Activated CD8-positive, alpha-beta memory T cell treated with anti-CD3 and anti-CD28 coated beads, Interleukin-2, amount 10 ng/mL, durations not matched to agents 7 days and 5 days (primary cell): ENCODE measurements at places on chromosomes 11 and 22. TPM values are rescaled to one million over a fixed set of nuclear protein-coding genes. Genes with fewer than 3 reads are reported as not detected.

GRCh38 chr22:35488513-35488912, 52.1 kb upstream of the RASD2 start:
- no peak for DNase-seq

DNA sequence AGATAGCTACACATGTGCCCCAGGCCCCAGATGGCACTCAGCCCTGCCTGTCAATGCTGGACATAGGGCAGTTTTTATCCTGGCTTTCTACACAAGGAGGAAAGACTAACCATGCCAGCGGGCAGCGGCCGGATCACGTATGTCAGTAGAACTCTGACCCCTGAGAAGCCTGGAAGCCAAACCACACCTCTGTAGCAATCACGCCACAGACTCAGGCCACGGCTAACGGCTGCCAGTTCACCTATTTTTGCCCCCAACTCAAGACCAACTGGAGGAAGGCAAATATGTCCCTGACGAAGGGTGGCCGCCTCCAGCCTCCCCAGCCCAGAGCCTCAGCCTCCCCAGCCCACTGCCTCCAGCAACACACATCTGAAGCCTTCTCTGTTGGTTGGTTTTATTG, 7.2 kb upstream of the CD81 start:
- DNase-seq: no peak

DNA sequence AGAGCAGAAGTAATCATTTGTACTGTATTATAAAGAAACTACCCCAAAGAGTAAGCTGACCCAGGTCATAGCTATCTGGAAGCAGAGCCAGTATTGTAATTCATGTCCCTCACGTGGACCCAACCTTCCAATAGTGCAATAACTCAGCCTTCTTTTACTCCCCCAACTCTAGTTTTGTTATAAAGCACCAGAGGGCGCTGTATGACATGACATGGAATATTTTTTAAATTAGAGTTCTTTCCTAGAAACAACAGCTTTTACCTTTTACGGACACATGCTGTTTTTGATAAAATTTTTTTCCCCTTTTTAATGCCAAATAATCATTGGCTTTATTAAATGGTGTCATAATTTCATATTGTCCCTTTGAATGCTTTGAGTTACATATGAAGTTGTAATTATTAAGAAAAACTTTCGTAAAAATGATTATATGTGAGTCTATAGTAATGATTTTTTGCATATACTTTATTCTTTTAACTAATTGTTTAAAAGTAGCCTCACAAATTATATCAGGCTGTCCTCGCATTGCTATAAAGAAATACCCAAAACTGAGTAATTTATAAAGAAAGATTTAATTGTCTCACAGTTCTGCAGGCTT, 76.9 kb downstream of the DKK3 start:
- no peak for DNase-seq

DNA sequence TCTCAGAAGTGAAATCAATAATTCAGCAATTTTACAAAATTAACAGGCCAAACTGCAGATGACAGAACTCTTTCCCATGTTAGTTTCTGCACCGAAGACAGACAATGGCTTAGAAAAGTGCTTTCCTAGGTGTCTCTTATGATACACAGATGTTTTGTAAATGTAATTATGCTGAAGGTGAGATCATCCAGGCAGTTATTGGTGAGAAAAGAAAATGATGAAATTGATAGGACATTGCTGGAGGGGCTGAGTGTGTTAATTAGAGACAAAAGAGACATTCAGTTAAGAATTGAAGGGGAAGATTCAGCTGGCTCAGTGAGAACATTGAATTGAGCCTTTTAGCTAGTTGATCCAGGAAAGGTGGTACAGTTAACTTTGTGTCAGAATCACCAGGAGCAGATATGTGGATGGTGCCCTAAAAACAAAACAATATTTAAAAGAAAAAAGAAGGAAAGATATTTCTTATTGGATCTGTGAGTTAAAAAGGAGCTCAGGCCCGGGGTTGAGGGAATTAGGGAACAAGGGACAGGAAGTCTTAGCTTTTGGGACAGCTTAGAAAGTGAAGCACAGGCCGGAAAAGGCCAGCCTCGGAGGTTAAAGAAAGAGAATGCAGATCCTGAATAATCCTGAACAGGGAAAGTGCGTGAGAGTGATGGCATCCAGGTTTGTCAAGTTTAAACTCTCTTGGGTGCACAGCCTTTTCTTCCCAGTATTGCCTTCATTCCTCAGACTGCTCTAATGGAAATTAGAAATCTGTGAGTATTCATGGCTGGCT, 16.9 kb downstream of the ARHGAP42 start:
- DNase-seq: no peak

DNA sequence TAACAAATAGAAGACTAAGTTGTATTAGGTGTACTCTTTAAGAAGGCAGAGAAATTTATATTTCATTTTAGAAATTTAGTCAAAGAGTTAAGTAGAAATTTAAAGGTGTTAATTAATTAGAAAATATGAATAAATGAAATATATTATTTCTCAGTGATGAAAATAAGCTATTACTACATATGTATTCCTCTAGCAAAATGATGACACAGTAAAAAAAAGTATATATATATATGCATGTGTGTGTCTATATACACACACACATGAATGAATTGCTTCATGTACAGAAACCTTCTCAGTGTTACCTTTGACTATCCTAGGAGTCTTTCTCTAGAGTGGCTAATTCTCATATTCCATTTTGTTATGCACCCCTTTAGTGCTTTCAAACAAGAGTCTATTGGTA, 7.7 kb downstream of the RNF141 start:
- no peak for DNase-seq

DNA sequence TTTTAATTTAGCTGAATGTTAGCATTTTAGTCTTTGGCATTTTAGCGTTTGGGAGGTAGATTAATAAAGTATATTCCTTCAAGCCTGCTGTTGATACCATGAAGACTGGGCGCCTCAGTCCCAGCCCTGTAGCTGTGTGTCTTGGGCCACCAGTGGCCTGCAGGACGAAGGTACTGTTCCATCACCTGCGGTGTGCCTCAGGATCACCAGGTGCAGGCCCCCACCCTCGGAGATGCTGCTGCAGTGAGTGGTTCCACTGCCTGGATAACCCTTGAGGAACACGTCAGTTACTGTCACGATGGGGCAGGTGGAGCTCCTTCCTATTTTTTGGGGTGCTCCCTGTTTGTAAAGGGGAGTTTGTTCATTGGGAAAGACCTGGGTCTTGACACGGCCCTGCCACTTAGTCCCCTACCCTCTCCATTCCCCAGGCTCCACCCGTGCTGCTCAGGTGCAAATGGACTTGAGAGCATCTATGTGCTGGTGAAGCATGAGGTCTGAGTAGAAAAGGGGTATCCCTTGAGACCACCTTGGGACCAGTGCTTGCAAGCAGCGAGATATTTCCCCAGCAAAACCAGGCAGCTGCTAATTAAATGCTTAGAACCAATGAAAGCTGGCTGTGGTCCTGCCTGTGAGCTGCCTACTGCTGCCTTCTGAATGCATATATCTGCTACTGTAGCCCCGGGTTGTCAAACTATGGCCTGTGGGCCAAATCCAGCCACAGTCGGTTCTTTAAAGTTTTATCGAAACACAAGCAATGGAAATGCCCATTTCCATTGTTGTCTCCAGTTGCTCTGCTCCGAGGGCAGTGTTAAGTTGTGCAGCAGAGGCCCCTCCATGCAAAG, 28.7 kb downstream of the INCENP start:
- DNase-seq: peak; percentile 37

- DNase-seq: no peak
Observed at GRCh38 chr22:28183078-28183860, 264.2 kb upstream of the PITPNB start.

DNA sequence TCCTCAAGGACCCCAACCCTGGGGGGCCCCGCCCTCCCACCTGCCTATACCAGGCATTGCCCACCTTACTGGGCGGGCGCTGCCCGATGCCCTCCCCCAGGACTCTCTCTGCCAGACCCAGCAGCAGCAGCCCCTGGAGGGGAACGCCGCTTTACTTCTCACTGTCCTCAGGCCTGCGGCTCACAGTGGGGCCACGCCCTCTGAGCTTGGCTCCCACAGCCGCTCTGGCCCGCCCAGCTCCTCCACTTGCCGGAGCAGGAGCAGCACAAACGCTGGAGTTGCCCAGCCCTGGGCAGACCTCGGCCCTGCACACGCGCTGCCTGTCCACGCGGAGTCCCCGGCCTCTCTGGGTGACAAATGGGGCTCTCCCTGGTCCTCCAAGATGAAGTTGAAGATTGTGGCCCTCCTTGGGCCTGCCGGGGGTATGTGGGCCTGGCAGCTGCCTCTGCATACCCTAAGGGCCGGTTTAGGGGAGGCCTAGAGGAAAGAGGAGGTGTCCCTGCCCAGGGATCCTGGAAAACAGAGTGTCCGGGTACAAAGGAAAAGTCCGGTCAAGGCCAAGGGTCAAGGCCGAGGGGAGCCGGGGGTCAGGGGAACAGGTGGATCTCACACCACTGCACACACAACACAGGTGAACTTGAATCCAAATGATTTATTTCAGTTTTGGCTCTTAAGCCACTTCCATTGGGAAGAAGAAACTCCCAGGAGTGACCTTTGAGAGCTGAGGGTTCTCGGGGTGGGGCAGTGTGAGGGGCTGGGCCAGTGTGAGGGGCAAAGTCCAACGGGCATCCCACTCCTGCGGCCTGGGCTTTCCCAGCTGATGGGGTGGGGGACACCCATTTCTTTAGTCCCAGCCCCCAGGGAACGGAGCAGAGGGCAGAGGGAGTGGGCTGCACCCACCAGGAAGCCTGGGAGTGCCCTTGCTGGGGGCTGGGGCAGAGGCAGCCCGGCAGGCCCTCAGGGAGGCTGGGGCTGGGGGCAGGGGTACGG, 674 bp upstream of the BAIAP2L2 start:
- DNase-seq: no peak

GRCh38 chr11:3892156-3892555, 36.7 kb downstream of the STIM1 start:
- no peak for DNase-seq

- peak; percentile 56 for DNase-seq
Observed at GRCh38 chr11:75547617-75548058, 14.4 kb upstream of the SERPINH1 start.

DNA sequence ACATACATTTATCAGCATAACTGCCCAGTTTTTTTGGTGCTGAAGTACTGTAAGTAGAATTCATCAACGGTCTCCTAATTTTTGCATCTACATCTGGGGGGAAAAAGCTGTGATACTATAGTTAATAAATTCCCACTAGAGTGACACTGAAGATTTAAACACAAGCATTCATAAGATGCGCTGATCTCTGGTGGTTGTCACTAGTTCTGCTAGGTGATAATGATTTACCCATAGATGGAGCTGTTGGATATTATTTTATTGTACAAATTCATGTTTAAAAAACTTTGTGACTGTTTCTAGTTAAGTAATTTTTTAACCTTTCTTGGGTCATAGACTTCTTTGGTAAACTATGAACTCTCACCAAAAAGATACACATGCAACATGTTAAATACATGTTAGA, 106.6 kb downstream of the EMSY start:
- DNase-seq: no peak

DNA sequence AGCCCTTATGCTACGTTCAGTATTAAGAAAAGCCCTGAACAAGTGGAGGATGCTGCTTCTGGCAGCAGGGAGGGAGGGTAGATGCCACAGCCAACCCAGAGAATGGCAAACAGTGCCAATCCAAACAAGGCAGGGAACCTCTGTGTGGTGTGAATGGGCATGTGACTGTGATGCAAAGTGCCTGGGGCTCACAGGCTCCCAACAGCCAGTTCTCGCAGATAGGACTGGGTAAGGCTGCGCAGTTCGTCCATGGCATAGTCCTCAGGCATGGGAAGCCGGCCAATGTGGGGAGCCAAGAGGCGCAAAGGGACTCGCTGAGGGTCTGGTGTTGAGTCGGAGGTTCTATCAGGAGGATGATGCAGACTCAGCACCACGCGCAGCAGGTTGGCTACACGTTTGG, 4.8 kb upstream of the CHRNA10 start:
- DNase-seq: no peak

DNA sequence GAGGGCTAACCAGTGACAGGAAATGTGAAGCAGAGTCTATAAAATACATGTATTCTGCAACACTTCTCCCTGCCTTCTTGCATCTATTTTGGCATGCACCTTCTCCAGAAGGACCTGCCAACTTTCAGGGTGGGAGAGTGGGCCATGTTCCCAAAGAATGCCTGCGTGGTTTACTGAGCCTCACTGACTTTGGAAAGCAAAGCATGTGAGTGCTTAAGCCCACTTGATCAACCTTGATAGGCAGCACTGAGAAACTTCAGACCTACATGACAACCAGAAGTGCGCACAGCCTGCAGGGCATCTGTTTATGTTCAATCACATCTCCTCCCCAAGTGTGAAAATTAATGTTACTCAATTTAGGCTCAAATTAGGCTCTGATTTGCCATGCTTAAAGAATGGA, 69.2 kb downstream of the AMOTL1 start:
- no peak for DNase-seq

DNA sequence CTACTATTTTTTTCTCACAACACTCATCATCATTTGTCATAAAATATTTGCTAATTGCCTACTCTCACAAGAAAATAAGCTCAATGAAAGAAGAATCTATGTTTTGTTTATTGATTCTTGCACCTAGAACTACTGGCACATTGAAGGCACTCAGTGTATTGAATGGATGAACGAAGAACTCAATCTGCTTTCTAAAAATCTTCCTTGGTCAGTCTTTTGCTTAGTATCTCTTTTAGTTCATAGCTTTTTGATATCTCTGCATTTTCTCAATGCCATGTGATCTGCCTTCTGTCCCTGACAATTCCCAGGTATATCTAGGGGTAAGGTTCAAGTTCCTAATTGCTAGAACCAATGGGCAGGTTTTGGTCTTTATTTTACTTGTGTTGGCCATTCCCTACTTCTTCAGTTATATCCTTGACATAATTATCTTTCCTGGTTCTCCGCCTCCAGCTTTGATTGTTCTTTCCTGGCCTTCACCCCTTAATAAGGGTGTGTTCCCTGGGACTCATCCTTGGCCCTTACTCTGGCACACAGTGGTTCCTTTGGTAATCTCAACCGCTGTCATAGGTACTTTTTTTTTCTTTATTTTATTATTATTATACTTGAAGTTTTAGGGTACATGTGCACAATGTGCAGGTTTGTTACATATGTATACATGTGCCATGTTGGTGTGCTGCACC, 96.4 kb downstream of the CCDC83 start:
- DNase-seq: no peak

- no peak for DNase-seq
Observed at GRCh38 chr22:49326558-49326957, 501.1 kb downstream of the BRD1 start.

The C11orf91 gene
- total RNA-seq: not detected

The SULT4A1 gene
- not detected for total RNA-seq

The MS4A3 gene
- total RNA-seq: not detected

The B4GALNT4 gene
- 0.32 TPM for total RNA-seq

The CD6 gene
- 181 TPM for total RNA-seq

The RAG2 gene
- not detected for total RNA-seq

The UPK2 gene
- not detected for total RNA-seq

The CD3G gene
- 218 TPM for total RNA-seq

The ELP4 gene
- 23.7 TPM for total RNA-seq

The NPTXR gene
- total RNA-seq: 0.96 TPM
